CD4-positive, alpha-beta T cell treated with Interleukin-4 for 4 hours (primary cell): ENCODE measurements at places on chromosomes 7 and 10.

DNA sequence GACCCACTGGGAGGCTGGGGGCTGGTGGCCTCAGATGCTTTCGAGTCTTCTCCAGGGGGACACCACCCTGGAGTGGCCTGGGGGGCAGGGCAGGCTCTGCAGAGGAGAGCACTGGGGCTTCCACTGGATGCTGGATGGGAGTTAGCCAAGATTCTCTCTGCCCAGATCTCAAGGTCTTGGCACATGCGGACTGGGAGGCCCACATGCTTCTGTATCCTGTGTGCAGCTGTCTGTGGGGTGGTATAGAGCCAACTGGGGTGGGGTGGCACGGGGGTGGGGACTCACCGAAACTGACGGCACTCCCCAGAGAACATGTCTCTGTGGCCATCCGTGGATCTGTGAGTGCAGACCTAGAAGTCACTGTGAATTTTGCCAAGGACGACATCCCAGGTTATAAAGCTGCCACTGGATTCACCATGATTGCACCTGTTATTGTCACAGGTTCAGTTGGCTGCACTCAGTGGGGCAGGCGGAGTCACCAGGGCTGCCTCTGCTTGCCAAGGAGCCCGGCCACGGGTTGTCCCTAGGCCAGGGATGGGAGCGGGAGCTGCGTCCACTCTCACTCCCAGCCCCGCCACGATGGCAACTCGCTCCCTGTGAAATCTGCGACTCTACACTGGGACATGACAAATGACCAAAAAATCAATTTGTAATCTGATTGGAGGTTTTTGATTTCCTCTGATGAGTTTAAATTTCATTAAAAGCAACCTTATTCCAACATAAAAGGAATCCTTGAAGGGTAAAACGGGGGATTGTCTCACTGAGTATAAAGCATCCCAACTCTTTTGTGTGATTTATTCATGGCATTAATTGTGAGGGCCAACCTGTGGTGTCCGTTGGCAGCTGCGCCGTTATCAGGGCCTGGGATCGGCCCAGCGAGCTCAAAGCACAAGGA is 131.3 kb downstream of the EBF3 start:
- DNase-seq = no peak

- no peak for DNase-seq
Measured at GRCh38 chr10:29993319-29993915, 66.0 kb downstream of the JCAD start.

- DNase-seq = no peak
Measured at GRCh38 chr7:80838643-80839042, 80.2 kb downstream of the SEMA3C start.

- no peak for DNase-seq
Measured at GRCh38 chr7:128041203-128041602, 10.0 kb upstream of the LRRC4 start.

DNA sequence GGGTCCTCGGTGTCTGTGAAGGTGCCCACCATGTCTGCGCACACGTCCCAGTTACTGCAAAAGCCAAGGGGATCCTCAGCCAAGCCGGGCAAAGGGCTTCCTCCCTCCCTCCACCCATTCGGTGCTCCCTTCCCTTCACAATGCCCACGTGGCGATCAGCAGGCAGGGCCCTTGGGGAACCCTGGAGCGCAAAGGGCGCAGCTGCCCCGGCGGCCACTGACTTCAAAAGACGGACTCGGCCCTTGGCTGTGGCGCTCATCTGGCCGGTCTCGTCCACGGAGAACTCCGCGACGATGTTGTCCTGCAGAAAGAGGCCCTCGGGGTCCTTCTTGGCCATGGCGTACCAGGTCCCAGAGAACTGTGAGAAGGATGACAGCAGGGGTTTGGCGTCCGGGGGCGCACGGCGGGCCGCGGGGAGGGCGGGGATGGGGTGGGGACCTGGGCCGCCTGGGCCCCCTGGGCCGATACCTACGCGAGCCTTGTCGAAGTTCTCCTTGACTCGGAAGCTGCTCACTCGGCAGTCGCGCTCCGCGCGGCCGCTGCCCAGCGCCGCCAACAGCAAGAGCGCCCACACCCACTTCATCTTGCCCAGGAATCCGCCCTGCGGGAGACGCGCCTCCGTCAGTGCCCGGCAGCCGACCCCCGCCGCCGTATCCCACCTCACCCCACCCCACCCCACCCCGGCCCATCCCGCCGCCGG is 439 bp downstream of the RBP4 start:
- DNase-seq = no peak

DNA sequence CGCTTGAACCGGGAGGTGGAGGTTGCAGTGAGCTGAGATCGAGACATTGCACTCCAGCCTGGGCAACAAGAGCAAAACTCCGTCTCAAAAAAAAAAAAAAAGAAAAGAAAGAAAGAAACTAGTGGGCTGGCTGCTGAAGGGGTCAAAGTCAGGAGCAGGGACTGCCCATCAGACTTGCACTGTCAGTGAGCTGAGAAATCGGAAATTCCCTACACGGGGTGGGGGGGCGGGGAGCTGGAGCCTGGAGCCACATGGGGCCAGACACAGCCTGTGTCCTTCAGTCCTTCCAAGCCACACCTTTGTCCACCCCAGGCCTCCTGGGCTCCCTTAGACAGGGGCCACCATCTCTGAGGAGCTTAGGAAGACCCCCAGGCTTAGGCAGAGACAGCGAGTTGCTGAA is 34.5 kb downstream of the SRRM3 start:
- no peak for DNase-seq

- peak; percentile 8 for DNase-seq
Measured at GRCh38 chr7:132656846-132657776, 80.8 kb upstream of the PLXNA4 start.

GRCh38 chr10:28991333-28992270 is 297.3 kb upstream of the LYZL1 start:
- DNase-seq = peak; percentile 17

DNA sequence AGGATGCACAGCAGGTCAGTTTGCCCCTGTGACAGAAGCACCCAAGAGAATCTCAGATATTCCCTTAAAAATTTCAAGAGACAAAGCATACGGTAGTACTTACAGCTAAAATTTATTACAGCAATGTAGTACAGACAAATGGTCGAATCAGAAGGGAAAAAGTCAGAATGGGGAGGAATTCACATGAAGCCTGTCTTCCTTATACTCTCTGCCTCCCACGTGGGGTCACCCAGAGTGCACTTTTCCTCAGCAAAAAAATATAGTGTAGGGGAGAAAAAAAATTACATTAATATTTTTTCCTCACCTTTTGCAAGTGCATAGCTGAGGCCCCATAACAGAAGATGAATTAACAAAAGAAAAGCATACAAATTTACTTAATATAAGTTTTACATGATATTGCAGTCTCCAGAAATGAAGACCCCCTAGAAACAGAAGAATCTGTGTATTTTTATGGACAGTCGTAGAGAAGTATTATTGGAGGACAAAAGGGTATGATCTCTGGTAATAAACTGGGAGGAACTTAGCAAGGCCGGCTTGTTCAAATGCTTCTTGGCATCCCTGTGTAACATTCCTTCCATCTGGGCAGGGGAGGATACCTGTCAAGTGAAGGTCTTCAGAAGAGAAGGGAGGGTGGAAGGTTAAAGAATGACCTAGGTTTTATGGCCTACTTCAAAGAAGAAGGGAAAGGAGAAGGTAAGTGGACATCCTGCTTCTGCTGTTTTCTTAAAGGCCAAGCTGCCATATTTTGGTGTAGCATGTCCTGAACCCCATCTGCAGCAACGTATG is 270.6 kb upstream of the MAGI2 start:
- DNase-seq = no peak
